Jurkat, Clone E6-1 (cell line): ENCODE measurements at places on chromosomes 5 and 9.
A peak's percentile ranks its signal among the peaks of the same experiment; 100 is the strongest.

DNA sequence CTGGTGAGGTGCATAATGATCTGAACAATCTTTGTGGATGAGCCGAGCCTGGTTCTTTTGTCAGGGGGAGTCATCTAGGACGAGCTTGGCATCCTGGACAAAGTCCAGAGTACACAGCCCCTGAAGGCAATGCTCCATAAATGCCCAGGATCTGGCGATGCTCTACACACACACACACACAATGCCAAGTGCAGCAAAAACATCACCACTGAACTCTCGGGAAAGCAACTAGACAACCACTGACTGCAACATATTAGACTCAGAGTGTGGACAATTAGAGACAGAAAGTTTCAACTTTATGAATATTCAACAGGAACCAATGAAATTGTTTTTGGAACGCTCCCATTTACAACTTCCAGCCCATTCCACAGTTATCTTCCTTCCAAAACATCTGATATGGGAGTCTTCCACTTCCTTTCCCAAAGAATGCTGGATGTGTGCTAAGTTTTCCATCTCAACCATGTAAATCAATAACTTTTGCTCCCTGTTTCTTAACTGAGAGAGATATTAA is 227.6 kb upstream of the ANKRD55 start:
- DNase-seq: no peak

GRCh38 chr5:71621741-71622140 is 34.6 kb downstream of the MCCC2 start:
- no peak for DNase-seq

DNA sequence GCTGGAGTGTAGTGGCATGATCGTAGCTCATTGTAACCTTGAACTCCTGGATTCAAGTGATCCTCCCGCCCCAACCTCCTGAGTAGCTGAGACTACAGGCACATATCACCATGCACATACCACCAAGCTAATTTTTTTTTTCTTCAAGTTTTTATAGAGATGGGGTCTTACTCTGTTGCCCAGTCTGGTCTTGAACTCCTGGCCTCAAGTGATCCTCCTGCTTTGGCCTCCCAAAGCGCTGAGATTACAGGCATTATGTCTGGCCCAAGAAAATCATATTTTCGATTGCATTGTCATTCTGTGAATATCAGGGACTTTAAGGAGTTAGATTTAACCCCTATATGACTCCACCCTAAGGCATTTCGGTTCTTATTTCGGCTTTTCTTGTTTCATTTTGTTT is 116.6 kb downstream of the VPS13A start:
- no peak for DNase-seq

DNA sequence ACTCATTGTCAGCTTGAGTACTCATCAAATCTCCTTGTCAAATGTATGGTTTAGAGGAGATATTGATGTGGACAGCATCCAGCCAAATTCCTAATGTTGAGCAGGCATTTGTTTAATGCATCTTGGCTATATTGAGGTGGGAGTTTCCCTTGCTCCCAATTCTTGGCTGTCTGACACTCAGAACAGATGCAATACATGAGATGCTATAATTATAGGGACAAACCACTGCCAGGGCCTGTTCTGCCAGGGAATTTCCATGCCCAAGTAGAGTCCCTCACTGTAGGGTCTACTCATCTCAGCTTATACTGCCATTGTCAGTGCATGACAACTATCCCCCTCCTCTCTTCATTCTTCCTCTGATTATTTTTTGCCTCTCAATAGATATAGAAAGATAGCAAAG is 392.0 kb upstream of the KCNN2 start:
- DNase-seq: no peak

DNA sequence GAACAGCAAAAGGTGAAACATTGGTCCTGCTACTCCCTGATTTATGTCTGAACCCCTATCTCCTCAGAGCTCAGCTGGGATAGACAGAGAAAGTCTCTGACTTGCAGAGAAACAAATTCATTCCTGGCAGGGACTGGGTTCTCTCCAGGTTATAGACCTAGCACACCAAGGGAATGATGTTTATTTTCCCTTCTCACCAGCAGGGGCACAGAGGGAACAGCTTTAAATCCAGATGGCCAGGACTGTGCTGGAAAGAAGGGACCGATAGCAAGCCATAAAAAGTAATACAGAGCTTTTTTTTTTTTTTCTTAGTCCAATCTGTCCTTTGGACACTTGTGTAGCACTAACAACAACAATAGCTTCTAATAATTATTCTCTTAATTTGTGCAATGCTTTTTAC is 141.1 kb upstream of the C9orf72 start:
- DNase-seq: no peak

- peak; percentile 7 for DNase-seq
Measured at GRCh38 chr9:116549061-116549664, 137.9 kb upstream of the TRIM32 start.

- DNase-seq: peak; percentile 61
Measured at GRCh38 chr9:134381671-134382516, 55.6 kb downstream of the RXRA start.

DNA sequence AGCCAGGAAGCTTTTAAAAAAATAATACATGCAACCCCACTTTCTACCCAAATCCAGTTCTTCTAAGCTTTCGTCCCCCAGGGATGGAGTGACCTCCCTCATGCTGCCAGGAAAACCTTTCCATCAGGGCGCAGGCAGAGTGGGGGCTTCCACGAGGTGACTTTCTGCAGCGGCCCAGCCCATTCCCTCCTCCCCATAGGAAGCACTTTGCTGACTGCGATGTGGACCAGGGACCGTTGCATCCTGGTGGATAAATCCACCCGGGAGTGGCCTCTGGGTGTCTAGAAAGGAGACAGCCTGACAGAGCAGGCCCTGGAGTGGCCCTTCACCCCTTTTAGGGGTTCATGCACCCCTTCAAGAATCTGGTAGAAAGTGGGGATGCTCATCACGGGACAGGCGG is 1.6 kb downstream of the QRFP start:
- no peak for DNase-seq

GRCh38 chr9:36843964-36844363 is 190.1 kb downstream of the PAX5 start:
- DNase-seq: no peak

DNA sequence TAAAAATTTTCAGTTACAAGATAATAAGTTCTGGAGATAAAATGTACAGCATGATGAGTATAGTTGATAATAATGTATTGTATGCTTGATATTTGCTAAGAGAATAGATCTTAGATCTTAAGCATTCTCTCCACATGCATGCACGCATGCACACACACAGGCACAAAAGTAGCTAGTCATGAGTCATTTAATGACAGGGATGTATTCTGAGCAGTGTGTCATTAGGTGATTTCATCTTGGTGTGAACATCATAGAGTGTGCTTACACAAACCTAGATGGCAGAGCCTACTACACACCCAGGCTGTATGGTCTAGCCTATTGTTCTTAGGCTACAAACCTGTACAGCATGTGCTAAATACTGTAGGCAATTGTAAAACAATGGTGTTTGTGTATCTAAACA is 124.2 kb downstream of the PTTG1 start:
- no peak for DNase-seq

GRCh38 chr9:120391691-120392090 is 188.3 kb downstream of the CDK5RAP2 start:
- DNase-seq: no peak

- DNase-seq: no peak
Measured at GRCh38 chr5:8958602-8959001, 587.3 kb downstream of the SEMA5A start.
